Common myeloid progenitor, CD34-positive (primary cell): ENCODE measurements at places on chromosomes 3 and 15.

GRCh38 chr3:98532709-98533571 lies 1.2 kb downstream of the GPR15 start:
- no peak for DNase-seq

GRCh38 chr3:104286645-104287044 lies 1080.1 kb upstream of the ALCAM start:
- DNase-seq = no peak

DNA sequence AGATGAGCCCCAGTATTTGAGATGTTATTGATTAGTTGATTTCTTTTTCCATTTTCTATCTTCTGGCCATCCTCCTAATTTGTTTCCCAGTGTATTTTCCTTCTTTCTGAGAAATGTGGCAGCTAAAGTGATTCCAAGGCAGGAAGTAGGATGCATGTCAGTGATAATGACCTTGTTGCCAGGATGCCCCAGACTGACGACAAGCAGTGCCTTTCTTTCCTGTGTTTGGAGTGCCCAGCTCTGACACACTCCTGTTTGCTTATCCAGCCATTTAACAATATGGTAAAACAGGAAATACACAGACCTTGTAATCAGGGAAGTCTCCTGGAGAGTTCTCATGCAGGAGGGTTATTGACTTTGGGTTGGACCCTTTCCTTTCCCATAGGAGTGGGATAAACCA lies 20.4 kb downstream of the TMOD2 start:
- no peak for DNase-seq

- no peak for DNase-seq
These were observed 378 bp upstream of the FEM1B start for GRCh38 chr15:68277131-68277602.
